ENCODE measurements at places on chromosomes 6 and 20. TPM values are rescaled to one million over a fixed set of nuclear protein-coding genes. Genes with fewer than 3 reads are reported as not detected.

Gene ABHD16B
- not detected for total RNA-seq

Gene KCNB1
- total RNA-seq: 3.0 TPM

Gene FAM217A
- total RNA-seq: not detected

Gene CUL7
- total RNA-seq: 22.2 TPM

Gene GHRH
- total RNA-seq: not detected

Gene SRMS
- not detected for total RNA-seq

All from pericardium fibroblast (primary cell).